CD8-positive, alpha-beta T cell (primary cell): ENCODE measurements at places on chromosomes 4 and X.

GRCh38 chr4:34891892-34892291 lies 1352.4 kb downstream of the ARAP2 start:
- DNase-seq: no peak

GRCh38 chr4:48779095-48779997 lies 733 bp downstream of the FRYL start:
- DNase-seq: peak; percentile 58

DNA sequence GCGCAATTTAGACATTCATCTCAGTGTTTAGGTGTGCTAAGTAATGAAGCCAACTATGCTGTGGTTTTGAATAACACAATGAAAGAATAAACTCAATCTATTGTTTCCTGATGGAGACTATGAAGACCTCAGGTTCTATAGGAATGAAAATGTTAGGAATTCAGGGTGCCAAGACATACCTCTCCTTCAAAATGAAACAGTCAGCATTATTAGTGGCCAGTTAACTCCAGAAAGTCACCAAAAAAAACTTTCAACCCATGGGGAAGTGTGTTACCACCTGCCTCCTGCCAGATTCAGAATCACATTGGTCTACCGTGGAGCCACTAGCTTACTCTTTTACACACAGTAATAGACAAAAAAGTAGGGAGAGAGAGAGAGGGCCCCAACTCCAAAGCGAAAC lies 352.9 kb downstream of the GABRG1 start:
- no peak for DNase-seq

DNA sequence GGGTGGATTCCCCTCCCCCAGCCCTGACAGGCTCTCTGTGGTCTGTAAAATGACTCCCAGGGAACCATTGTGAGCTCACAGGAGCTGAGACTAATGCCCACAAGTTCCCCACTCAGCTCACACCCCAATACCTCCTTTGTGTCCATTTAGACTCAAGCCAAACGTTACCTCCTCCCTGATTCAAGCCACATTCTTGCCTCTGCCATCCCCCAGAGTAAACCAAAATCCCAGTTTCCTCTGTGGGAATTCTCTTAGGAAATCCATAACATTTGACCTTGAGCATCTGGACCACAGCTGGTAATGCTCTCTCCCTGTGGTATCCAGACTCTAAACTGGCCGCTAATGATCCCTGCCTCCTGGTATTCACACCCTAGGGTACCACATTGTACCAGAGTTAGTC lies 26.3 kb upstream of the KDM5C start:
- DNase-seq: no peak

DNA sequence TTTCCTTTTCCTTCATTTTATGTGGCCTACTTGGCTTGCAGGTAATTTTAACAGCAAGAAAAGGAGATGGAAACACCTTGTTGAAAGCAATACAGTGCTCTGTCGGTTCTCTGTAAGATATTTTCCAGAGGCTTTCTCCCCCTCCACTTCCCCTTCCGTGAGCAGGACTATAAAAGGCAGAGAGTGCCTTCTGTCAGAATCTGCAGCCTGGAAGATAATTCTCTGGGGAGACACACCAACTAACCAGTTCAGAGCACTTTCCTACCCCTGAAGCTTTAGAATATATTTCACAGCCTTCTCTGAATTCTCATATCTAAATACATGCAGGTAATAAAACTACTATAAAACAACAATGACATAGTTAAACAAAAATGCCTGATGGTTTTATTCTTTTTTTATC lies 141.1 kb downstream of the IDS start:
- no peak for DNase-seq

DNA sequence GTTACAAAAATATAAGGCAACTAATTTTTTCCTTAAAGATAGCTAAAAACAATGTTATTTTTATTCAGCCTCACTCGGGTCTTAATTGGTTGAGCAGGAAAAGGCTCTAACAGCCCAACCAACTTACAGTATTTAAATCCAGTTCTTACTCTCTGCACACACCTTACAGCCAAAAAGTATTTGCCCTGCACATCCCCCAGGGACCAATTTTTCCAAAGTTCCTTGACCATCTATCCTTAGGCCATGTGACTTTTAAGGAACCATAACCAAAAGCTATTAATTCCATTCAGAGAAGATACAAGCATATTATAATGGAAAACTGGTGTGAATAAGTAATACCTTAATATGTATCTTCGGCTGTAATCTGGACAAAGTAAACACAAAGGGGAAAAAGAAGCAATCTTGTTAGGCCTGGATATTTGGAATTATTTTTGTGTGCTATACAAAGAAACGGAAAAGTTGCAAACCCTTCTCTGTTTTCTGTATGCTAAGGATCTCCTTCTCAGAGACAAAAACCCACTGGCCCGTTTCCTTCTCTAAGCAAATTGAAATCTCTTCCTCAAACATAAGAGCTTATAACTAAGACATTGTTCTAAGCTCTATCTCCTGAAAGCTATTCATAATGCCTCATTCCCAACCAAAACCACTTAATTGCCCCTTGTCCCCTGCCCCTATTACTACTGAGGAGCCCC lies 1.0 kb upstream of the THAP9 start:
- no peak for DNase-seq

DNA sequence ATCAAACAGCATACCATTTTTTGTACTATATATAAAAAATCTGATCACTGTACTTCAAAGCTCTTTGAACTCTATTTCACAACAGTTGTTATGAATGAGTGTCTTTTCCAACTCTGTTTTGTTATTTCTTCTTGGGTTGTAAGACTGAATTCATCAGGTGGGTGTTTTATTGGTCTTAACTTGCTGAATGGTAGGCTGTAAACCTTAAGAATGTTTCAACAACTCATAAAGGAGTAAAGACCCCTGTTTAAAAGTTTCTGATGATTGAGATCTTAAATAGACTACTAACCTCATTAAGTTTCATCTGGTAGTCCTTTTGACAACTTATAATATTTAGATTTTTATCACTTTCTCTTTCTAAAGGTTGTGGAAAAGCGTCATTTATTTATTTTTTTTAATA lies 18.4 kb upstream of the STAG2 start:
- no peak for DNase-seq

- DNase-seq: no peak
Observed at GRCh38 chr4:7266525-7267292, 74.4 kb downstream of the SORCS2 start.

DNA sequence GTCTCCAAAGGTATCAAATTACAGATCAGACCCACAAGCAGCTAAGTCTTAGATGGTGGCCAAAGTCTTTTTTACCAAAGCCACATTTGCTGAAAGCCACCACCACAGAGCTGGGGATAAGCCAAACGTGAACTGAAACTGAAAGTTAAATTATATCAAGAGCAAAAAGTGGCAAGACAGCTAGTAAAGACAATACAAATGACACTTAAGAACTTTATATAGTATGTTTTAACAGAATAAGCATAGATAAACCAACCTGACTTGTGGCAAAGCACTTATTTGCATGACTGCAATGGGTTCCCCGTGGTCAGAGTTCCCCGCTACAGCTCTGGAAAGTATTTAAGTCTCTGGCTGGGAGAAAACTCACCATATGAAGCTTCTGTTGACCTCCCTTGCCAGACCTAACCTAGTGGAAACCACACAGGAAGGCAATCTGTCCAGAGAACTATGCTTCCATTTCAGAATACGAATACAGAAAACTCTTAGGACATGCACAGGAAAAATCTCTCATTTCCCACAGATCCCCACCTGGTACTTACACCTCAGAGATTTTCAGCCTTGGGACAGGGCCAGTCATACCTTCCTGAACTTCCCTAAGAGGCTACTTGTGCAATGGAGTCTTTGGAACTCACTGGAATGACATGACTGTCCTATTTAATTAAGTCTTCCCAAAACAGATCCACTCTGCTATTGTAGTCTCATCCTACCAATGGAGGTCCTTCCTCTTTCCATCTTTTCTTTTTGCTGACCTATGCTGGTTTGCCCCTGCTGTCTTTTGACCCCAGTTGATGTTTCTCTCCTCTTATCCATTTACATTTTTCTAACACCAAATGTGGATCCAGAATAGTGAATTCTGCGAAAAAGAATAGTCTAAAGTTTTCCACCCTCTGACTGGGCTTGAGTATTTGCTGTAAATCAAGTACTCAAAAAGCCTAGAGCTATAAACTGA lies 225.1 kb downstream of the NR3C2 start:
- DNase-seq: no peak

- peak; percentile 49 for DNase-seq
Observed at GRCh38 chr4:36551697-36552214, 270.3 kb downstream of the DTHD1 start.

GRCh38 chrX:56233682-56234081 lies 1.5 kb downstream of the KLF8 start:
- DNase-seq: no peak

DNA sequence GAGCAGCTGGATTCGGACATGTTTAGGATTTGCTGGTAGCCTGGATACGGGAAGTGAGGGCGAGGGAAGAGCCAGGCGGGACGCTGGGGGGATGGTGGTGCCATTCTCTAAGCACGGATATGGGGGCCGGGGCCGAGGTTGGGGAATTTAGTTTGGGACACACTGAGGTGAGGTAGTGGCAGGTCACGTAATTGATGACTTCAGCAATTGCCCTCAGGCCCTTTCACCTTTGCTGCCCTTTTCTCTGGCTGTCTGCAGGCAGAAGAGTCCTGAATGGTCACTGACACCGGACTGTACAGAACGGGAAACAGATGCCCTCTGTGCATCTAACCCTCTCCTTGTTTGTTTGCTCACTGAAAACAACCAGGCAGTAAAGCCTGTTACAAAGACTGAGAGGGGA lies 16.9 kb upstream of the HMGB3 start:
- DNase-seq: no peak

- DNase-seq: no peak
Observed at GRCh38 chrX:141405853-141406492, 163.7 kb upstream of the SPANXC start.

GRCh38 chr4:165992283-165992682 lies 119.2 kb downstream of the TLL1 start:
- DNase-seq: no peak

DNA sequence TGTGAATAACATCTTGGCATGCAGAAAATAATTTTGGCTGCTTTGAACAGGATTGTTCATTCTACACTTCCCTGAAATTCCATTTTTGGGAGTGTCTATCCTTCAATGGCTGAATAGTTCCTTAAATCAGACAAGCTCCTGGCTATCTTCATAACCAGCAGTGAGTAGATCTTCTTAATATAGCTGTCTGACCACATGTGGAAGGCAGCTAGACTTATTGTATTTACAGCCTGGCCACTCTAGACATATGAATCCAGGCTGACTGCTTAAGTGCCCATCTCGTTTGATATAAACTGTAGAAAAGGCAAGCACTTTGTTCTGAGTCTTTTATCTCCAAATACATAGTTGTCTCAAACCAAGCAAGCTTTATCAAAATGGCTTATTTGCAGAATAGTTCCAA lies 40.0 kb downstream of the PWWP3B start:
- DNase-seq: no peak

DNA sequence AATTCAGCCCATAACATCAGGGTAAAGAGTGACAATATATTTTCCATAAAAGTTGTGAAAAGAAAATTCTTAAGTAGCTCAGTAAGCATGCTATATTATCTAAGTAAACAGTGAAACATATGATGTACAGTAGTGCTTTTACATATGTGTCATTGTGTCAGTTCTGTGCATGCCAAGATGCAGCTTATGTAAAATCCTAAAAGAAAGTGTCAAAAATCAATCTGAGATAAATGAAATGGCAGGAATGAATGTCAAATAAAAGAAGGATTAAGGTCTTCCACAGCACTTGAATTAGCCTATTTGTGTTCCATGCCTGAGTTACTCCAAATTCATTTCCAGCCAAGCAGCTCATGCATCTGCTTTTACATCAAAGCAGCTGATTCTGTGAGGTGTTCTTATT lies 452.7 kb upstream of the HS3ST1 start:
- no peak for DNase-seq

DNA sequence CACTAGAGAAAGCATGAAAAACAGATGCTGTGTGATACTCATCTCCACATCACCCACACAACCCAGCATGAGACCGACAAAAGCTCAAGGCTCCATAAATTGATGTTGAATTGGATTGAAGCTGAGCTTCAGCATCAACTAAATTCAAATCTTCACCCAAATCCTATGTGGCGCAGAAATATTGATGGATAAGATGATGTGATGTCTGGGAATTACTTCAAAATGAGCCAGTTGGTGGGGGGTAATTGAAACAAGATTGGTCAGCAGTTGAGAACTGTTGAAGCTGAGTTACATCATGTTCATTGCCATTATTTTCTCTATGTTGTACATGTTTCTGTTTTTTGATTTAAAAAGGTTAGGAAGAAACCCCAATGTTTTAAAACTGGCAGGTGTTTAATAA lies 166.5 kb upstream of the STS start:
- DNase-seq: no peak
